ENCODE measurements at places on chromosomes 3 and 15.

GRCh38 chr15:36501063-36501678 lies 78.3 kb upstream of the CDIN1 start:
- no peak for DNase-seq

DNA sequence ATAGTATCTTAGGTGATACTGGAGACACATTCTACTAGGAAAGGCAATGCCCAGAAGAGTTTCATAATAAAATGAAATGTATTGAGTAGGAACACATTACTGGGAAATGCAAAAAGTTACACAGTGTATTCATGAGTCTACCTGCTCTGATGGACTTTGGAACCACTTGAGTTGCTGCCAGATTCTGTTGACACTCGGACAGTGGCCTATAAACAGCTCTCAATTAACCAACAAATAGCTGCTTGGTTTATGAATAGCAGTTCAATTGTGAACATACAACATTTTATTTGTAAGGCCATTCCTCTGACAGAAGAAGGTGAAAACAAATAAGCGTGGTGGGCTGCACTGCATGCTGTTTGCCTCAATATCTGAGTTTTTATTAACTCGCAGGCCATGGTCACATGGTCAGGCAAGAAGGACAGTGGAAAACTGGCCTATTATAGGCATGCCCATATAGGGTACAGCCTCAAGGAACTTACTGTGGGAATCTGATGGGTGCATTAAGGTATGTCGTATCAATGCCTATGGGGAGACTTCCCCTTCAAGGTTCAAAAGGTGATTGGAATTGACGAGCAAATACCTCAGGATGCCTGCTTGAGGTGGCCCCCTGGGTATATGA lies 66.2 kb downstream of the C3orf80 start:
- DNase-seq = no peak

GRCh38 chr3:27528791-27529190 lies 44.6 kb upstream of the SLC4A7 start:
- no peak for DNase-seq

- no peak for DNase-seq
These were observed 138.6 kb downstream of the MEGF11 start for GRCh38 chr15:66114863-66115425.

DNA sequence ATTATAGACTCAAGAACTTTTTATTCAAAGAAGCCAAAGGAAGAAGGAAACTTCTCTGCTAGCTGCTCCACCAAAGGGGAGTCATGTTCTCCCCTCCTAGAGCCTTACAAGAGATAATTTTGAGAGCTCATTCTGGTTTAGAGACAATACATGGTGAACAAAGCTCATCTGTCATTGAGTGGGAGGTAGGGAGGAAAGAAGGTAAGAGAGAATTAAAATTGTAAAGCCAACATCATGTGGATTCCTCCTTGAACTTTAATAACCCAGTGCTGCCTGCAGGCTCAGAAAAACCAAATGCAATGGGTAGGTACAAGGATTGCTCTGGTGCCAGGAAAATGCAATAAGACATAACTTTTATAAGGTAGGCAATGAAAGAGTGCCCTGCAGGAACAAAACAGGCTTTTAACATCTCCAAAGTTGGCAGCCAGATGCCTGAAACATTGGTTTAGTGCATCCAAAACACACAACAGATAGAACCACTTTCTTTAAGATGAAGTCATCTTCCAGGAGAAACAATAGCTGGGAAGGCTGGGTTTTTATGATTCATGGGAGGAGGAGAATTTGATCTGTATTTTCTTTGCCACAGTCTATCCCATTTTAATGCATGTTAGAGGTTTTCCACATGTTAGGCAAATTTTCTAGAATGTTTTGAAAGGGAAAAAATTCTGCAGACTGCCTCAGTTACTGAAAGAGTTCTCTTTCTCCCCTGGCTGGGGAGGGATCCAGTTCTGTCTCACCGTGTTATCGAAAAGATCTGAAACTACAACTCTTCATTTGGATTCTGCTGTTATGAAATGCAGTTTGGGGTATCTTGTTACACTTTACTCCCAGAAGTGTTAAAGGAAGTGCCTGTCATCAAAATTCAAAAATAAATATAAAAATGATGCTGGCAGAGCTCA lies 11.3 kb upstream of the ARHGEF3 start:
- no peak for DNase-seq

DNA sequence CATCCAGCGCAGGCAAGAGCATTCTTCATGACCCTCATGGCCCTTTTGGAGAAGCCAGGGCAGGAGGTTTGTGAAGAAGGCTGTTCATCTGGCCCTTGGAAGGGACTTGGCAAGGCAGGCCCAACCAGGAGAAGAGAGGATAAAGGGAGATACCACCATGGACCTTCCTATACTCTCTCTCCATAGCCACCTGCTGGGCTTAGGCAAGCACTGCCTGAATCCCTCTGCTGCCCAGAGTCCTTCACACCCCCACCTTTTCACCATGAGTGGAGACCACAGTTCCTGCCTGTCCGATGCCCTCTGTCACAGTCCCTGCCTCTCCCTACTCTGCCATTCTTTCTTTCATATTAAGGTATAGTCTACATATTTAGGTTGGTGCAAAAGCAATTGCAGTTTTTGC lies 10.6 kb upstream of the SFMBT1 start:
- DNase-seq = no peak

DNA sequence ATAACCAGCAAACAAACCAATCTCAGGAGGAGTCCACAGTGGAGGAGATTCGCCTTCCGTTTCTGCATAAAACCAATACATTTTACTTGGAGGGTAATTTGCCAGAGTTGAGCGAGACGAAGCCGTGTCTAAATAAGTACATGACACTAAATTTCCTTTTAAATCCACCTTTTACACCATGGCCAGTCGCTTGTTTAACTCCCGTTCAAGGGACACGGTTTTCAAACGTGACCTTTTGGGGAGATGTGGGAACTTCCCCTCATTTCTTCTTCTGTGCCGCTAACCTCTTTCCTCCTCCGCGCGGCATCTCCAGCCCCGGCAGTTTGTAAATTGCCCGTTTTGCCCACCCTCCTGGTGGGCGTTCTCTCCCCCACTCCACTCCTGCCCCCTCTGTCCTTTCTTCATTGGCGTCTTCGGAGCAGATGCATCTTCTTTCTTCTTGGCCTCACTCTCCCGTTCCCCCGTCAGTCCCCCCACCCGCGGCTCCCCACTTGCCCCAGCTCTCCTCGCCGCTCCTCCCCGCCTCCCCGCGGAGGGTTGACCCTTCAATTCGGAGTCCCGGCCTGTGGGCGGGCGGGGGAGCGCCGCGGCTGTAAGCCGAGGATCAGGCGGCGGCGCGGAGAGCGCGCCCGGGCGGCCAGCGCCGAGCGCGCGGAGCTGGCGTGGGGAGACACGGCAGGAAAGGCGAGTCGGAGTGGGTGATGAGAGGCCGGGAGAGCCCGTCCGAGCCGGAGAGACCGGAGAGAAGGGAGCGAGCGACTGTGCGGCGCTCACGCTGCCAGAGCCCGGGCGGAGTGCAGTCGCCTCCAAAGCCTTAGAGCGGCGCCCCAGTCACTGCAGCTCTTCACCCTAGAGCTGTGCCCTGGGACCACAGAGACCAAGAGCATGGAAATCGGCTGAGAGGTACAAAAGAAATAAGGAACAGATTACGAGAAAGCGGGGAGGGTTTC lies at the start of gene NLGN1:
TSS of gene NLGN1 (plus strand) at position 584 of the 950 bp plus-strand sequence.
- DNase-seq = no peak

GRCh38 chr3:197432384-197433127 lies 123.2 kb downstream of the BDH1 start:
- no peak for DNase-seq

- no peak for DNase-seq
These were observed 805 bp upstream of the TRPM7 start for GRCh38 chr15:50687302-50687902.

GRCh38 chr3:83011481-83011880 lies 1250.0 kb upstream of the GBE1 start:
- no peak for DNase-seq

- no peak for DNase-seq
These were observed 46.6 kb downstream of the EPHB3 start for GRCh38 chr3:184608209-184608608.

- DNase-seq = no peak
These were observed 57.4 kb downstream of the HRH1 start for GRCh38 chr3:11211531-11212298.

GRCh38 chr3:59249004-59249403 lies 199.2 kb upstream of the CFAP20DC start:
- no peak for DNase-seq
